Neural progenitor cell (in vitro differentiated cells): ENCODE measurements at places on chromosomes 5 and 9. TPM values are rescaled to one million over a fixed set of nuclear protein-coding genes. Genes with fewer than 3 reads are reported as not detected.
A peak's percentile ranks its signal among the peaks of the same experiment; 100 is the strongest.

SLC2A8 gene
- total RNA-seq: 9.4 and 22.8 TPM in 2 replicates

DNA sequence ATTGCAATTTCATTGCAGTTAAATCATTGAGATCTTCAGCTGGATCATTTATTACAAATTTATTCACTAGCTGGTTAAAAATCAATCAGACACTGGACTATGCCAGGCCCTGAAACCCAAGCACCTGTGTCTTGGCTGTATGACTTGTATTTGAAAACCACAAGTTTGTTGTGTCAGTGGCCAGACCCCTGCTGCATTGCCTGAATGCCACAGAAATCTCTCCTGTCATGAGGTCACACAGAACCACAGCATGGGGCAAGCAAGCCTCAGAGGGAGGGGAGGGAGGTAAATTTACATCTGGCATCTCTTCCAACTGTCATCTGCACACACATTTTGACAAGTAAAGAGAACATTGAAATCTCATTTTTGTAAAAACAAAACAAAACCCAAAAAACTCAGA lies 90.0 kb downstream of the ARRDC3 start:
- peaks cover 24% of the 10 kb centered on the region for H3K4me1 ChIP-seq
- peak overlapping the region; percentile 59 for H3K27ac ChIP-seq
- no peaks in the 10 kb centered on the region for H3K27me3 ChIP-seq
- peak; percentile 71 for DNase-seq

DNA sequence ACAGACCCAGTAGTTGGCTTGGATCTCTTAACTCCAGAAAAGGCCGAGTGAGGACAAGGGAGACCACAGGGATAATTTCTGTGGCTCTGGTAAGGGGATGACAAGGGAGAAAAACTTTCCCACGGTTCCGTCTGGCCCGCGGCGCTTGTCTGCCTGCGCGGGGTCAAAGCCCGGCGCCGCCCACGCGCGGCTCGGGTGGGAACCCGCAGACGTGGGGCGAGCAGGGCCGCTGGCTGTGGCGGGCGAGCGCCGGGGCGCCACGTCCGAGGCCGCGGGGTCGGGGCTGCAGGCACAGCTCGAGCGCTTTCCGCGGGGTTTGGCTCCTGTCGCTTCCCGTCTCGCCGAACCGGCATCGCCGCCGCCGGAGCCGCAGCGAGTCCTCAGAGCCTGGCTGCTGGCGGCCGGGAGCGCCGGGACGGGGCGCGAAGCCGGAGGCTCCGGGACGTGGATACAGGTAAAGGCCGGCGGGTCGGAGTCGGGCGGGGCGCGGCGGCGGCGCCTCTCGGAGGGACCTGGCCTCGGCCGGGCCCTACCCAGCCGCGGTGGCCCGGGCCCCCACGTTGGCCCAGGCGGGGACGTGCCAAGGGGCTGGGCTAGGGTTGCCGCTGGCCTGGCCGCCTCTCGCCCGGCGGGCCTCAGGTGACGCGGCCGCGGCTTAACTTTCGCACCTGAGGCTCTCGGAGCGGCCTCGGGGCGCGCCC lies at the start of gene RNF180:
Gene RNF180 (plus strand): TSS at position 344 of the 701 bp plus-strand sequence. CDS start 34,965 bp downstream, outside the sequence.
- H3K36me3 ChIP-seq: no peaks in the 10 kb centered on the region
- H3K4me1 ChIP-seq: peaks cover 10% of the 10 kb centered on the region
- peak within 1 kb of the TSS; percentile 67 for H3K4me3 ChIP-seq
- peaks cover 54% of the 10 kb centered on the region for H3K27me3 ChIP-seq
- H3K27ac ChIP-seq: no peak within 1 kb of the TSS
- peak; percentile 78 for DNase-seq

GRCh38 chr5:11305245-11305644 lies 544.2 kb upstream of the DAP start:
- H3K4me3 ChIP-seq: no peak overlapping the region
- no peaks in the 10 kb centered on the region for H3K4me1 ChIP-seq
- H3K27ac ChIP-seq: no peak overlapping the region
- no peaks in the 10 kb centered on the region for H3K27me3 ChIP-seq
- no peak for DNase-seq
